Astrocyte (in vitro differentiated cells and primary cell): ENCODE measurements at places on chromosomes 6 and 20. TPM values are rescaled to one million over a fixed set of nuclear protein-coding genes. Genes with fewer than 3 reads are reported as not detected.

GRCh38 chr20:1500496-1500895, 9.3 kb upstream of the SIRPB2 start:
- no peaks in the 10 kb centered on the region for H3K4me1 ChIP-seq
- H3K36me3 ChIP-seq, result no peaks in the 10 kb centered on the region
- DNase-seq, result no peak

DNA sequence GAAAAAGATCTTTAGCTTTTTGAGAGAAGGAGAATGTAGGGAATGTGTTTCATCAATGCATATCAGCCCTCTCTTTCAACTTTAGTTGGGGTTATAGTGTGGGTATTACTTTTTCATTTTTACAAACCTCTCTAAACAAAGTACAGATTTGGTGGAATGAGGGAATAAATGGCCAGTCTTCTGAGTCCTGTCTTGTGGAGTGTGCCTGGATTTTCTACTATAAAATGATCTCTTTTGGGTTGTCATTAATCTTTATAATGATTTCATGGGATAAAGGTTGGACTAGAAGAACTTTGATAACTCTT, 209.3 kb downstream of the RNF144B start:
- DNase-seq, result no peak
- no peaks in the 10 kb centered on the region for H3K4me1 ChIP-seq
- no peak overlapping the region for H3K4me3 ChIP-seq
- no peak overlapping the region for H3K27ac ChIP-seq
- H3K36me3 ChIP-seq, result no peaks in the 10 kb centered on the region

DNA sequence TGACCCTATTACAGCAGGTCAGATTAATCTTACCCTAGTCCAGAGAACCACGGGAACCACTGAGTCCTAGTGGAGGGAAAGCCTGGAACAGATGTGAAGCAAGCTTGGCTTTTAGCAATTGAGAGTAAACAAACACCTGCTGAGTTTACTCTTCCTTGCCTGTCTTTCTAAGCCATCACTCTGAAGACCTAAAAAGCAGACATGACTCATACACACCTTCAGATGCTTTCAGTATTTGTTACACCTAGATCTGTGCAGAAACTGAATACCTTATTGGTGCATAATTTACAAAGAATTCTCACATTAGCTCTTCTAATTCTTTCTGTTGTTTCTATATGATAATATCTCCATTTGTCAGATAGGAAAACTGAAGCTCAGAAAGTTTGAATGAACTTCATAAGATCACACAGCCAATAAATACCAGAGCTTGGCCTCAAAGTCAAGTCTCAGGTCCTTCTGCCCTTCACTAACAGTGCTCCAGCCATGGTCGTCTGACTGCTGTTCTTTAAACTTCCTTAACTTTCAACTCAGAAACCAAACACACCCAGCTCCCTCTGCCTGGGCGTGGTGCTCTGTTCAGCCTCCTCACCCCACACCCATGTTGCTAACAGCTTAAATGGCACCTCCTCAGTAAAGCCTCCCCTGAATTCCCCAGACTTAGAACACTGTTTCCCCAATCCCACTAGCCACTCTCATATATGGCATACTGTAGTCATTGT, 8.6 kb upstream of the GABBR1 start:
- no peaks in the 10 kb centered on the region for H3K4me1 ChIP-seq
- H3K27me3 ChIP-seq, result no peaks in the 10 kb centered on the region
- no peaks in the 10 kb centered on the region for H3K36me3 ChIP-seq
- DNase-seq, result no peak

TMEM244 gene
- not detected in 2 replicates for total RNA-seq

- H3K4me3 ChIP-seq, result no peak overlapping the region
- DNase-seq, result no peak
- H3K27me3 ChIP-seq, result no peaks in the 10 kb centered on the region
- H3K36me3 ChIP-seq, result peaks cover 35% of the 10 kb centered on the region
Measured at GRCh38 chr20:41408156-41408794, 41.7 kb upstream of the EMILIN3 start.

KCNK17 gene
- not detected in 2 replicates for total RNA-seq

BYSL gene
- 41.2 and 43.1 TPM in 2 replicates for total RNA-seq

- H3K4me1 ChIP-seq, result no peaks in the 10 kb centered on the region
- no peak overlapping the region for H3K4me3 ChIP-seq
- no peak overlapping the region for H3K27ac ChIP-seq
- no peaks in the 10 kb centered on the region for H3K36me3 ChIP-seq
- no peak for DNase-seq
Measured at GRCh38 chr6:141158740-141159139, 974.0 kb upstream of the GJE1 start.

GRCh38 chr6:131948692-131949619, 2.2 kb downstream of the CCN2 start:
- H3K4me3 ChIP-seq, result peak overlapping the region; percentile 91
- H3K4me1 ChIP-seq, result peaks cover 21% of the 10 kb centered on the region
- peaks cover 9% of the 10 kb centered on the region for H3K36me3 ChIP-seq
- no peaks in the 10 kb centered on the region for H3K27me3 ChIP-seq

DNA sequence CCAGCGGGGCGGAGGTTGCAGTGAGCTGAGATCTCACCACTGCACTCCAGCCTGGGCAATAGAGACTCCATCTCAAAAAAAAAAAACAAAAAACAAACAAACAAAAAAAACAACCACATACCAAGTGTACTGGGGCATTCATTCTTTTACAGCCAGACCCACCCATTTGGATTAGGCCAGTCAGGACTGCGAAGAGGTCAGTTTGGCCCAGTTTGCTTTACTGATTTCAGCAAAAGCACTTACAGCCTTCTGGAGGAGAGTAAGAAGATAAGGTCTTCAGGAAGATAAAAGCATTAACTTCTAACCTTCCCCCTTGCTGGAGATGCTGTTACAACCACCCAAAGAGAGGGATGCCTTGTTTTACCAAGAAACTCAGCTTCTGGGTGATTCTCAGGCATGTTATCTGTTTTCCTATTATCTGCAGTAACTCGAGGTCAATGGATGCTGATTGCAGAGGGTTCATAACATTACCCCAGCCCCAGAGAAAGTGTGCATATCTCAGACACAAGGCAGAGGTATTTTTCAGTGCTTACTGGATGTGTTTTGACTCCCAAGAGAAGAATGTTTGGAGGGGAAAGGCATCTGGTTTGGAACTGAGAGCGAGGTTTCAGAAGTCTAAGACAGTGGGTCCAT, 118.9 kb downstream of the RIN2 start:
- no peaks in the 10 kb centered on the region for H3K36me3 ChIP-seq
- H3K4me1 ChIP-seq, result peaks cover 16% of the 10 kb centered on the region

- H3K4me1 ChIP-seq, result peaks cover 25% of the 10 kb centered on the region
- H3K27me3 ChIP-seq, result peaks cover 15% of the 10 kb centered on the region
- H3K4me3 ChIP-seq, result peak overlapping the region; percentile 86
- peak; percentile 62 for DNase-seq
- H3K27ac ChIP-seq, result peak overlapping the region; percentile 70
Measured at GRCh38 chr6:105994591-105995390, 91.3 kb upstream of the PRDM1 start.

DNA sequence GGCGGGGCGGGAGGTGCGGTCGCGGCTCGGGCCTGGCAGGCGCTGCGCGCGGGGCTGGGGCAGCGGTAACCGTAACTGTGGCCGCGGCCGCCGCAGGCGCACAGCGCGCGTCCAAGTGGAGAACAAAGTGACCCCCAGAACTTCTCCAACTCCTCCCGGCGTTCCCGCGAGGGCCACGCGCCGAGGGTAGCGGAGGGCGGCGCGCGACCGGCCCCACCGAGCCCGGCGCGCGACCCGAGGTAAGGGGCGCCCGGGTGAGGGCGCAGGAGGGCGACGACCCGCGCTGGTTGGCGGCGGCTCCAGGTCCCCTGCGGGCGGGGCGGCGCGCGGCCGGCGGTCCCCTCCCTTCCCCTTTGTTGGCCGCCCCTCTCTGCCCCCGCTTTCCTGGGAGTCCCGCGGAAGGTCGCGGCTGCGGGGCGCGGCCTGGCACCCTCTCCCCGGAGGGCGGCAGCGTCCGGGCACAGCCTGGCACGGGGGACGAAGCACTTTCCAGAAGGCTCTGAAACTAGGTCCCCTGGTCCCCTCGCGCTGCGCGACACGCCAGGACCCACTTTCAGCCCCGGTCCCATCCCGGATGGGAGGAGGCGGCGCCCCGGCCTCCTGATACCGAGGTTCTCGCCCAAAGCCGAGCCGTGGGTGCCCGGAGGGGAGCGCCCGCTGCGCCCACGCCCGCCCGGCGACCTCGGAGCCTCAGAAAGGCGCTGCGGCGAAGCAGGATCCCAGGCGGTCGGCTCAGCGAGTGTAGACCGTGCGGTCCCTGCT, at the start of gene TIAM2:
Gene TIAM2, plus strand, starts transcription at position 62 of the 762 bp plus-strand sequence. CDS start 133,909 bp downstream, outside the sequence.
- H3K27ac ChIP-seq, result no peak within 1 kb of the TSS
- H3K4me1 ChIP-seq, result peaks cover 8% of the 10 kb centered on the region
- no peaks in the 10 kb centered on the region for H3K27me3 ChIP-seq
- H3K4me3 ChIP-seq, result peak within 1 kb of the TSS; percentile 73

DNA sequence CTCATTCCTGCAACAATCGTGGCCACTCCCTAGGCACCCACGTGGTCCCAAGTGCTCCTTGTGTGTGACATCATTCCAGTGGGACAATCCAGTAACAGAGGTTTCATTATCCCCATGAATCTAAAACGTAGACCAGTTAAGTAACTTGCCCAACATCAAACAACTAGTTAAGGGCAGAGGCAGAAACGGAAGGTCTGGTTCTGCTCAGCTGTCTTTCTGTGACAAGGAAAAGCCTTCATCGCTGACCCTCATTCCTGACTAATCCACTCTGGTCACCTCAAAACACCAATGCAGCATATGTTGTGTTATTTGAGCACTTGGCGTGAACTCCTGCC, 261.4 kb upstream of the JARID2 start:
- H3K4me3 ChIP-seq, result no peak overlapping the region
- no peaks in the 10 kb centered on the region for H3K36me3 ChIP-seq
- H3K27me3 ChIP-seq, result no peaks in the 10 kb centered on the region

- peaks cover 13% of the 10 kb centered on the region for H3K4me1 ChIP-seq
- peak overlapping the region; percentile 89 for H3K27ac ChIP-seq
- peaks cover 3% of the 10 kb centered on the region for H3K27me3 ChIP-seq
- H3K36me3 ChIP-seq, result no peaks in the 10 kb centered on the region
- DNase-seq, result peak; percentile 33
Measured at GRCh38 chr6:63636518-63637021, 968 bp downstream of the PHF3 start.

- no peaks in the 10 kb centered on the region for H3K27me3 ChIP-seq
- peaks cover 15% of the 10 kb centered on the region for H3K4me1 ChIP-seq
- no peaks in the 10 kb centered on the region for H3K36me3 ChIP-seq
- H3K27ac ChIP-seq, result no peak overlapping the region
- no peak for DNase-seq
- H3K4me3 ChIP-seq, result no peak overlapping the region
Measured at GRCh38 chr6:27805347-27805746, 106.8 kb downstream of the OR2B2 start.
